Type B pancreatic cell (in vitro differentiated cells): ENCODE measurements at places on chromosomes 5 and 9.

GRCh38 chr5:168796593-168797580 lies 217.7 kb upstream of the PANK3 start:
- DNase-seq, result no peak

- peak; percentile 97 for DNase-seq
Observed at GRCh38 chr5:140113699-140114263, at the start of gene PURA. PURA (plus strand) TSS chr5:140114109; CDS start chr5:140114182, 73 bp downstream.

- no peak for DNase-seq
Observed at GRCh38 chr9:108052431-108053080, 563.0 kb upstream of the KLF4 start.

DNA sequence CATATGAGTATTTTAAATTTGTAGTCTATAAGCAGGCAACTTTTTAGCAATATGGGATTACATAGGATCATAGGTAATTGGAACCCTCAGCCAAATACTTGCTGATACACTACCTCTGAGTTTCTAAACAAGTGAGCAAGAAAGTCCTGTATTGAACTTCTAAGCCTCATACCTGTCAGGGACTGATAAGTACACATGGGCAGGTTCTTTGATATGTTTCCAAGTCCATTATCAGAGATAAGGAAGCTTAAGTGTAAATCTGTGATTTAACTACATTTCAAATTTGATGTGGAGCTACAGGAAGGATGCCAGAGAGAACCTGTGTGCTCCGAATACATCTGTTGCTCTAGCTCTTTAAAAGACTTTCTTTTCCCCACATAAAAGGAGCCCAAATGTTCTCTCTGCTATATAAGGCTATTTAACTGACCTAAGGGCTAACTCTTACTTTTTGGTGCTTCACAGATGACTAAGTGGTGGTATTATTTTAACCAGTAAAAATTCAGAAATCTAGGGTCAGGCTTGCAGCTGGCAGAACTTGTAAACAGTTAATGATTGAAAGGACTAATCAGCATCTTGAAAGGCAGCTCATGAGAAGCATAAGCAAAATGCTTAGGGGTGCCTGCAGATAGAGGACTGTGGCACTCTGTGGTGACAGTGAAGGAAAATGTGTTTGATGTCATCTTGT lies 228.6 kb downstream of the NR3C1 start:
- no peak for DNase-seq

- DNase-seq, result no peak
Observed at GRCh38 chr5:94181895-94182294, 436.5 kb downstream of the KIAA0825 start.

GRCh38 chr9:97406620-97407177 lies 5.2 kb upstream of the TDRD7 start:
- DNase-seq, result no peak

DNA sequence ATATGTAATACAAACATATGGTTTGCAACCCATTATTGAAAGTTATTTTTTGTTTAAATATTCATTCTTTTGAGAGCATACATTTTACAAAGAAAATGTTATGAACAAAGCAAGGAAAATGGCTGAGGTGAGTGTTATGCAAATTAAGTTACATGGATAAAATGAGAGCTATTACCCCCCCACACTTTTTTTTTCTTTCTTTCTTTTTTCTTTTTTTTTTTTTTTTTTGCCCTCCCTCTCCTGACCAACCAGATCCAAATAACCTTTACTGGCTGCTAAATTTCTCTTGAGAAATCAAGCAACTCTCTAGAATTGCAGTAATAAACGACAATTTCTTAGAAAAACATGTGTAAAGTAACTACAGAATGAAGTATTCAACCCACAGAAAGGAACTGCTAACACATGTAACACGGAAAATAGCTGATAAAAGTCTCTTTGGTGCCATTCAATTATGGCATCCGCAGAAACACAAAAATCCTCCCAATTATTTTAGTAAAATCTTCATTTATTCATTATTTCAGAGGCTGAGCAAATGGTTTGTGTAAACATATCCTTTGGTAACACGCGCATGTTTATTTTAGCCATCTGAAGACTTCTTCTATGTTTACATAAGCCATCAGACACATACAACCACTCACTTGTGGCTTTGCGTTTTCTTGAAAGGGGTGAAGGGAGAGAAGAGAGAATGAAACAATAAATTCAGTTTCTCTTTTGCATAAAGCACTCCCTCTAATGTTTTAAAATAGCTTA lies 216.1 kb downstream of the NFIB start:
- DNase-seq, result no peak

DNA sequence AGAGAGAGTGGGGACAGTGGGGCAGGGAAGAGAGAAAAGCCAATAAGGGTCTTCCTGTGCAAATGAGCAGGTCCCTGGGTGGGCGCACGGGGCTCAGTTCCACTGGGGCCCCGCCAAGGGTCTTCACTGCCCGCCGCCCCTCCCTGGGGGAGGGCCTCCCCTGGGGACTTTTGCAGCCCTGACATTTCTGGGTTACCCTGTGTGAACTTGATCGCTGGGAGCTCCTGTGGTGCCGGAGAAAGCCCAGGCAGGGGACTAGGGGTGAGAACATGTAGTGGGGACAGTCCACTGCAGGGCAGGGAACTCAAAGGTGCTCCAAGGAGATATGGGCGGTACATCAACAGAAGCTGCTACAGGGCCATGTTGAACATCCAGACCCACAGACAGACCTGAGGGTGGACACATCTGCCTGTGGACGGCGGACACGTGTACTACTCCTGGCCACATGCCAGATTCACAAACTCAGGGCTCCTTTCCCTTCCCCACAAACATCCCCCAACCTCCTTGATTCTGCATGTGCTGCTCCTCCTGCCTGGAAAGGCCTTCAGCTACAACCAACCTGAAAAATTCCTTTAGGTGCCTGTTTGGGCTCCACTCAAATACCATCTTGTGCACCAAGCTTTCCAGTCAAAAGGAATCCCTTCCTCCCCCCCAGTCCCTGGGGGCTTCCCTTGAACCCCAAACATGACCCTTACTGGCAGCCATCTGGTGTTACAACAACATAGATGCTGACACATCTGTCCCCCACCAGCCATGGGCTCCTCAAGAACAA lies 43.0 kb upstream of the NEK6 start:
- DNase-seq, result no peak

GRCh38 chr5:134174841-134175839 lies 1.6 kb downstream of the SKP1 start:
- no peak for DNase-seq

- no peak for DNase-seq
Observed at GRCh38 chr9:17009071-17009470, 125.8 kb upstream of the CNTLN start.

- no peak for DNase-seq
Observed at GRCh38 chr9:136901516-136902258, 15.4 kb downstream of the TRAF2 start.

- no peak for DNase-seq
Observed at GRCh38 chr5:84287951-84288350, 96.7 kb downstream of the EDIL3 start.

- DNase-seq, result no peak
Observed at GRCh38 chr5:130066644-130067043, 162.4 kb downstream of the CHSY3 start.

- DNase-seq, result peak; percentile 77
Observed at GRCh38 chr9:34380511-34381315, 4.0 kb upstream of the MYORG start.
